ENCODE measurements at places on chromosomes 2 and 18.

- DNase-seq: no peak
These were observed 65.6 kb downstream of the TMEM17 start for GRCh38 chr2:62440281-62440946.

- DNase-seq: no peak
These were observed 12.4 kb downstream of the ASB1 start for GRCh38 chr2:238438856-238439849.

DNA sequence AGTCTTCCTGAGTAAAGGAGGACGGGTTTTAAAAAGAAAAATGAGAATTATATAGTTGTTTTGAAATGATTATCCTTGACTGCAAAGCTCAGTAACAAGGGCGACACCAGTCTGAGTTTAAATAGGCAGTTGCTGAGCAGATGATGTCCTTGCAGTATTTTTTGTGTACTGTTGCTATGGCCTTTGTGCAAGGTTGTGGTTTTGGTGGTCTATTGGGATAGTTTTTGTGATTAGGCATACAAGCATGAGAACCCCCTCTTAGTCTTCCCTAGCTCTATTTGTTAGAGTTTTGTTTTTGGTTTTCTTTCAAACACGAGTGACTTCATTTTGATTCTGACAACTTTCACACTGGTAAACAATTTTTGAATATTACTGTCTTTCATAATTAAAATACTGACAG lies 64.1 kb downstream of the TAF4B start:
- DNase-seq: no peak

GRCh38 chr18:33835419-33835818 lies 257.4 kb downstream of the ASXL3 start:
- no peak for DNase-seq

DNA sequence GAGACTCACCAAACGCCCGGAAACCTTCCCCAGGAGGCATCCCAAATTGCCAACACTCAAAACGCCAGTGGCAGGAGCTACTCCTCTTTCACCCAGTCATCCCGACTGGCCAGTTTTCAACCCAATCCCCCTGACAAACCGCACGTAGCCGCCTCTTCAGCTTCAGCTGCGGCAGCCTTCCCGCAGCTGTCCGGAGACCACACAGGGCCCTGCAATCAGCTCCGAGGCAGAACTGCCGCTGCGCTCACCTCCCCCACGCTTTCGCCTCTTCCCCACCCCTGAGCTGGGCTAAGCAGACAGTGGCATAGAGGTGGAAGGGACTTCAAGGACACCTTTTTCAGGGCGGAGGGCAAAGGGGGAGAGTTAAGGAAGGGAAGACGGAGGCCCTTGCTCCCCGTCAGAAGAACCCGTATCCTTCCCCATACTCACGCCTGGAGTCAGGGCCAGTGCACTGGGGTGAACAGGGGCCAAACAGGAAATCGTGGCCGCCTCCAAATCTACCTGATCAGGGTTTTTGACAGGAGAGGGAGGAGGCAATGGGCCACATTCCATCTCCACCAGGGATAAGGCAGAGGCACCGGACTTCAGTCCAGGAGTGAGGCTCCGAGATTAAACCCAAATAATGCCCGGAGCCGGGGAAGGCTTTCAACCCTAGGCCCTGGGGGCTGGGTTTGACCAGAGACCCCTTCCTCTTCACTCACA lies 16.9 kb downstream of the CYP26B1 start:
- DNase-seq: no peak

- DNase-seq: no peak
These were observed 65.6 kb downstream of the STRADB start for GRCh38 chr2:201517094-201517493.

DNA sequence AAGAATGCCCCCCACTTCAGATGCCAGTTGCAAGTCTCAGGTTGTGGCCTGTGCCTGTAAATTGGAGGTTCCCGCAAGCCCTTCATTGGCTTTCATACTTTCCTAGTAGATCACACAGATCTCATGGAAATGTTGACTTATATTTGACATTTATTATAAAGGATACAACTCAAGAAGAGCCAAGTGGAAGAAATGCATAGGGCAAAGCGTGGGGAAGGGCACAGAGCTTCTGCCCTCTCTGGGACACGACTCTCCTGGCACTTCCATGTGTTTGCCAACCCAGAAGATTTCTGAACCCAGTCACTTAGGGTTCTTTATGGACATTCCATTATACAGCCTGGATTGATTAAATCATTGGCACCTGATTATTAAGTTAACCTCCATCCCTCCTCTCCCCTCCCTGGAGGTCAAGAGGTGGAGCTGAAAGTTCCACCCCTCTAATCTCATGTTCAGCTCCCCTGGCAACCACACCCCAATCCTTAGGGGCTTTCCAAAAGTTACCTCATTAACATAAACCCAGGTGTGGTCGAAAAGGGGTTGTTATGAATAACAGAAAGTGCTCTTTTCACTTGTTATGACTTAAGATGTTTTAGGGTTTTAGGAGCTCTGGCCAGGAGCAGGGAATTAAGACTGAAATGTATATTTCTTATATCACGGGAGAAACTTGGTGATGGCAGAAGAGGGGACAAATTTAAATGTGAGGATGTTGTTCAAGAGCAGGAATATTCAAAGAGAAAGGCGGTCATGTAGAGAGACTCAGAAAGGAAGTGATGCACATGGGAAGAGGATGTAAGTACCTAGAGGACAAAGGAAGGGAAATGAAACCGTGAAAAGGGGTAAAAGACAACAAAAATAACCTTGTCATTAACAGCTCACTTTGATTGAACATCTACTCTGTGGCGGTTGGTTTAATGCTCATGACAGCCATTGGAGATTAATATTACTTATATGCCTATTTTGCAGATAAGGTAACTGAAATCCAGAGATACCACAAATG lies 31.8 kb downstream of the SP100 start:
- DNase-seq: peak; percentile 62

DNA sequence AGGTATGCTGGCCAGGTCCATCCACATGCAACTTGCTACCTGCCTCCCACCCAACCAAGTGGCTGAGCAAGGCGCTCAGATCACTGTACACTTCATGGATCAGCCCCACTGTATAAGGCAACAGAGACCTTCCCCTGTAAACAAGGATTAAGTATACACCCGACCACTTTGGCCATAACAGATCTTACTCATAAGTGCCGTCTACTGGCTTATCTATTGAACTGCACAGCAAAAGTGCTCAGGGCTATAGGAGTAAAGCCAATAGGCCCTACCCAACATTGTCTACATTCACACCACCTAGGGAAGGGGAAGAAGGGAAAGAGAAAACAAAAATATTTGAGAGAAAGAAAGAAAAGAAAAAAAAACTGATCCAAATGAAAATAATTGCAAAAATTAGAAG lies 663.9 kb upstream of the LRRTM1 start:
- no peak for DNase-seq

DNA sequence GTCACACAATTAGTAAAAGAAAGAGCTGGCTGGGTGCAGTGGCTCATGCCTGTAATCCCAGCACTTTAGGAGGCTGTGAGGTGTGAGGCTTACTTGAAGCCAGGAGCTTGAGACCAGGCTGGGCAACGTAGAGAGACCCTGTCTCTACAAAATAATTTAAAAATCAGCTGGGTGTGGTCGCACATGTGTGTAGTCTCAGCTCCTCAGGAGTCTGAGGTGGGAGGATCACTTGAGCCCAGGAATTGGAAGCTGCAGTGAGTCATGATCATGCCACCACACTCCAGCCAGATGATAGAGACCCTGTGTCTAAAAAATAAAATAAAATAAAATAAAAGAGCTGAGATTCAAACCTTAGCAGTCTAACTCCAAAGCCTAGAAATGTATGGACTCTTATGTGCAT lies 39.0 kb upstream of the NEDD4L start:
- DNase-seq: no peak

DNA sequence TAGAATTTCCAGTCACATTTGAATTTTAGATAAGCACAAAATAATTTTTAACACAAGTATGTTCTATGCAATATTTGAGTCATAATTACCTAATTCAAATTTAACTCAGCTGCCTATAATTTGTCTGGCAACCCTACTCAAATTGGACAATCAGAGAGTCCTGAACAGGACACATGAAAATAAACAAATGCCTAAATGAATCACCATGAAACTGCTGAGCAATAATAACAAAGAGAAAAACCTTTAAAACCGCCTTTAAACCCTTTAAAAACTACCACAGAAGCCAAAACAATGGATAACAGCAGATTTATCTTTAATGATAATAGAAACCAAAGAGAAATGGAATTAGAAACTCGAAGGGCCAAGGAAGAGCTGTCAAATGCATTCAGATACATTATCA lies 39.5 kb downstream of the ARL4C start:
- no peak for DNase-seq

DNA sequence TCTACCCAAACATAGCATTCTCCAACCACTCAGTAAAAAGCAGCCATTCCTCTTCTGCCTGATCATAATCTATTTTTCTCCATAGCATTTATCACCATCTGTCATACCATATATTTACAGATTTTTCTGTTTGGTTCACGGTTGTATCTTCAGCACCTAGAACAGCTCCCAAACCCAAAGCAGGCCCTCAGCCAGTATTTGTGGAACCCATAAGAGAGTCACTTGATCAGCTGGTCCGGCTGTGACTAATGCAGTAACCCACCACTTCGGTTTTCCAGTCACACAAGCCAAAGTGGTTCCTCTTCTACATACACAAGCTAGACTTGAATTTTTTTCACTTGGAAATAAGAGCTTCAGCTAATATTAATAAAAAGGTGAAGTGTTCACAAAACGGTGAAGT lies 511.6 kb upstream of the CELF4 start:
- DNase-seq: no peak

All from GM13976 (cell line).